ENCODE measurements at places on chromosomes 1 and 21.

GRCh38 chr1:230708631-230709580 lies 5.0 kb downstream of the AGT start:
- DNase-seq = no peak

DNA sequence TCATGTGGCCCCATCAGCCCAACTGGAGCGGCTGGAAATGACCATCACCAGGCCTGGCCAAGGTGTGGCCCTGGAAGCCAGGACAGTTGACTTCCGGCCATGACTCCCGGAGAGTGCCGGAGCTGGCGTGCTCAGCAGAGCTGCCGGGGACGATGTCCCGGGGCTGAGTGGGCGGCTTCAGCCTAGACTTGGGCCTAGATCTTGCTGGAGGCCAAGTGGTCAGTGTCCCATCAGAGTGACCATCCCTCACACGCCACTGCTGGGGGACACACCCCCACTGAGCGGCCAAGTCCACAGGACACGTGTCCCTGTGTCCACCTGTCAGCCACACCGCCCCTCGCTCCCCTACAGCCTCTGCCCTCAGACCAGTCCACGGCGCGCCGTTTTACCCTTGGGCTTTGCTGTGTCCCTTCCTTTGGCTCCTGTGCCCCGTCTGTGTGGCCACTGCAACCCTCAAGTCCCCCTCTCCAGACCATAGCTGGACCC lies 4.0 kb downstream of the FAAP20 start:
- no peak for DNase-seq

- DNase-seq = no peak
Observed at GRCh38 chr1:6523566-6523965, 30.7 kb downstream of the NOL9 start.

DNA sequence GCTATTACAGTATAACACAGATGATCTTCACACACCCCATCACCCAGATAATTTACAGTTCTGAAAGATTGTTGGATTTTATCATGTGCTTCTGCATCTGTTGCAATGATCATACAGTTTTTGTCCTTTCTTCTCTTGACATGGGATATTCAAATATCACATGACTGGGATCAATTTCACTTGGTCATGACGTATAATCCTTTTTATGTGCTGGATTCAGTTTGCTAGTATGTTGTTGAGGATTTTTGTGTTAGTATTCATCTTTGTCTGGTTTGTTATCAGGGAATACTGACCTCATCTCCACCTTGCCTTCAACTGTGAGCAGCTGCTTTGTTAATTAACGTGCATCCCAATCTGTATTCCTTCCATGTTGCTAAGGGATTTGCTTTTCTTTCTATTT lies 44.7 kb upstream of the DISC1 start:
- no peak for DNase-seq

DNA sequence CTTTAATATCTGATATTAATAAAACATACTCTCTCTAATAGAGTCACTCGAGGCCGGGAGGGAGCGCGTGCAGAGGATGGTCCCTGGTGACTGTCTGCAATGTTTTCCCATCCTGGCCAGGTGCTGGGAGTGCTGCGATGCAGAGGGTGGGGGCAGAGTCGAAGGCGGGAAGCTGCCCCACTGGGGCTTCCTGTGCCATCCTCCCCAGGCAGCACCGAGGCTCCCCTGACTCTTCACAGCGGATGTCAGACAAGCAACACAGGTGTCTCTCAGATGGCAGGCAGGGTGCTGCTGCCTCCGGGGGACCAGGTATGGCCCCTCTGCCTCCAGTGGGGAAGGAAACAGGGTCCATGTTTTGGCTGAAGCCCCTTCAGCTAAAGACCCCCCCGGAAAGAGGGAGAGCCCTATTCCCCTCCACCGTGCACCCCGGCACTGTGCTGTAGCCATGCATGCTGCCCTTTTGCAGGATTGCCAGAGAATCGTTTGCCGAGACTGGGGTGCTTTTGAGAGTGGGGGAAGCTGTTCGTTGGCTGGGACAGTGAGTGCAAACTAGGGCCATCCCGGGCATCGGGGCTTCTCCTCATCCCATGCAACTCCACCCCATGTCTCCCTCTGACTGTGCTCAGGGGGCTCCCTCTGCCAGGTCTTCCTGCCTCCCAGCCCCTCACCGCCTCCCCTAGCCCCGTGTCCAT lies 32.1 kb upstream of the TTC34 start:
- no peak for DNase-seq

DNA sequence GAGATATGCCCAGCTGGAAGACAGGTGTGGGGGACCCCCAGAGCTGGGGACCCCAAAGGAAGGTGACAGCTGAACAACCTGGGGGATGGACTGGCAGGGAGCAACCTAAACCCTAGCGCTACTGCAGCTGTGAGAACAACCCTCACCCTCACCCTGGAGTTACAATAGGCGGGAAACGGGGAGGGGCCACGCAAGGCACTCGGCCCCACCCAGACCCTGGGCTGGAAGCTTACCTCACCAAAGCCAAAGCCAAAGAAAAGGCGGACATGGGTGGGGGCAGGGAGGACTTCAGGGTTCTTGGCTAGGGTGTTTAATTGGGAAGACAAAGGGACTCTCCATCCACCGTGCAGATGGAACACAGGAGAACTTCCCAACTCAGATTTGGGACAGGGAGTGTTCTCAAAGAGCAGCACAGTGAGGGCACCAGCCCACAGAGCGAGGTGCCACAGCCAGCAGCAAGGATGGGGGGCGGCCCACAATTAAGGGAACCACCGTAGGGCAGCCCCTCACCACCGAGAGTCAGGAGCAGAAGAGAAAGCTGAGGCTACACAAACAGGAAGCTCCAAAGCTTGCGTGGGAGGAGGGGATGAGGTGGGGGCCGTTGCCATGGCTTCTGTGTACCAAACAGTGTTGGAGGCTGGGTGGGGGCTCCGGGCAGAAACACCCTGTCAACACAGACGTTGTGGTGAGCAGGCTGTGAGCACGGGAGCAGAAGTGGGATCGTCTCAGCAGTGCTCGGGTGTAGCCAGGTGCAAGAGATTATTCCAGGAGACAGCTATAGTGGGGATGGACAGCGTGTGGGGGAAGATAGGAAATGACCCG lies 1.9 kb downstream of the TAGLN2 start:
- DNase-seq = peak; percentile 82

GRCh38 chr1:236963920-236964319 lies 40.3 kb downstream of the MT1HL1 start:
- no peak for DNase-seq

DNA sequence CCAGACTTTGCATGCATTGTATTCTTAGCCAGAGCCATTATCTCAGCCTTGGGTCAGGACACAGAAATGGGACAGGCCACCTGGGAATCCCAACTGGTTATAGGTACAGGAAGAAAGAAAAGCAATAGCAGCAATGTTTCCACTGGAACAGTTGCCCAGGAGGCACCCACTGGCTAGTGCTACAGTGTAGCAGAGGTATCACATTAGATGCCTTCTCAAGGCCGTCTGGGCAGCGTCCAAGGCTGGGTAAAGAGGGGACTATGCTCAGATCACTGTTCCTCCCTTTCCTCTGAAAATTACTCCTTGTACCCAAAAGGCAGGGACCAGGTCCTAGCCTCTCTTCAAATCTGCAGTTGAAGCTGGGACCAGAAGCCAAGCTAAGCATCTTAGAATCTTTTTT lies 2.6 kb downstream of the CREB3L4 start:
- DNase-seq = no peak

DNA sequence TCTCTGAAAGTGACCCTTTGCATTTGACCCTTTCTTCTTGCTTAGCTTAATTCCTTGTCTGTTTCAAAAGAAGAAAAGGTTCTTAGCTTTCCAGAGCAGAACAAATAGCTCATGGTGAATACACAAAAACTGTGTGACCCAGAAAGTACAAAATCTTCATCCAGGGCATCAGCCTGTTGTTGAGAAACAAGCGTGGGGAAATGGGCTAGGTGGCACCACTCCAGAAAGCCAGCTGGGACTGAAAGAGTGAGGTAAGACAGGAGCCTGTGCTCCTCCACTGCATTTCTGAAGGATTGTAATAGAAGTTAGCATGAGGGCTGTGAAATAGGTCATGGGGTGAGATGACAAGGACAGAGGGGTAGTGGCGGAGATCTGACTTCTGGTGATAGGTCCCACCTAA lies 45.8 kb downstream of the CYP2J2 start:
- DNase-seq = no peak

DNA sequence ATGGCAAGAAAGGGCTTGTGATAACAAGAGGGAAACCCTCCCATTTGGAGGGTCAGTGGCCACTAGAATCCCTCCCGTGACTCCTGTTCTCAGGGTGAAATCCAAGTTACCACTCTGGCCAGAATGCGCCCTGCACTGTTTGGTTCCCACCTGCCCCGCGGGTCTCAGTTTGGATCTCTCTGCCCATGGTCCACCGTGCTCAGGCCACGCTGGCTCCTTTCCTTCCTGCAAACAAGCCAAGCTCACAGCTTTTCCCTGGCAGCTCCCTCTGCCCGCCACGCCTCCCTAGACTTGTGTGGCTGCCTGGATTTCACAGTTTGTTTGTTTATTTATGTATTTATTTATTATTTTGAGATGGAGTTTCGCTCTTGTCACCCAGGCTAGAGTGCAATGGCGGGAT lies 179.5 kb upstream of the VAMP3 start:
- DNase-seq = no peak

DNA sequence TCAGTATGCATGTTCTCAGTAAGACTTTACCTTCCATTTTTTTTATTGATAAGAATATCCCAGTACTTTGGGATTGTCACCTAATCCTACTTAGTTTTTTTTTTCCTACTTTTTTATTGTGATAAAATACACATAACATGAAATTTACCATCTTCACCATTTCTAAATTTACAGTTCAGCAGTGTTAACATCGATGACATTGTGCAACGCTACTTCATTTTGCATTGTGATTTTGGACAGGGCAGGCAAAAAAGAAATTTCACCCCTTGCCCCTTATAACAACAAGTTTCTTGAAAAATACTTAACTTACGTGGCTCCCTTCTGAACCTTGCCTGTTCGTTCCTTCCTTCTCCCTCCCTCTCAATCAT lies 92.4 kb downstream of the ATP1A1 start:
- DNase-seq = no peak

DNA sequence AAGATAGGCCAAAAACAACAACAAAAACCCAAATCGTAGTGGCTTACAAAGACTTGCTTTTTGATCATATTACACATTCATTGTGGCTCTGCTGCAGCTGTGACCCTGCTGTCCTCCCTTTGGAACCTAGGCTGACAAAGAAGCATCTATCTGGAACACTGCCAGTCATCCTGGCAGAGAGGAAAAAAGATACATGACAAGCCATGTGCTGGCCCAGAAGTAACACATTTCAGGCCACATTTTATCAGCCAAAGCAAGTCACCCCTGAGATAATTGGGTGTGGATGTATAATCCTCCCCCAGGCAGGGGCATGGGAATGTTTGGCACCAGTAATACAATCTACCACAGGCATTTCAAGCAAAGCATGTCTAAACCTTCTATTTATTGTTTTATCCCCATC lies 37.2 kb upstream of the AGO1 start:
- DNase-seq = no peak

DNA sequence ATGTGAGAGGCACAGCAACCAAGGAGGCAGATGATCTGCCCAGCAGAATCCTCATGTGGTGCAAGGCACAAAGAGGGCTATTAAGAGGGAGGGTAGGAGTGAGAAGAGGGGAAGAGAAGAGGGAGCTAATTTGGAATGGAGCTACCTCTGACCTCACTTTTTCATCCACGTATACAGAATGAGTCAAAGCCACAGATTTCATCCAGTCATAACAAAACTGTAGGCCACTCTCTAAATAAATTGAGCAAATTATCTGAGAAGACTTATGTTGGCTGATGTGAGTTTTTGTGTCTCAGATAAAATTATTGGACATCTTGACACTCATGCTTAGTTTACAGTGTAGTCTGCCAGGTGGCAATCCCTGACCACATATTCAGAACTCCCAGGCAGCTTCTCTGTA lies 325.6 kb downstream of the TTLL7 start:
- no peak for DNase-seq

GRCh38 chr1:29232387-29232786 lies 1.7 kb upstream of the MECR start:
- no peak for DNase-seq

DNA sequence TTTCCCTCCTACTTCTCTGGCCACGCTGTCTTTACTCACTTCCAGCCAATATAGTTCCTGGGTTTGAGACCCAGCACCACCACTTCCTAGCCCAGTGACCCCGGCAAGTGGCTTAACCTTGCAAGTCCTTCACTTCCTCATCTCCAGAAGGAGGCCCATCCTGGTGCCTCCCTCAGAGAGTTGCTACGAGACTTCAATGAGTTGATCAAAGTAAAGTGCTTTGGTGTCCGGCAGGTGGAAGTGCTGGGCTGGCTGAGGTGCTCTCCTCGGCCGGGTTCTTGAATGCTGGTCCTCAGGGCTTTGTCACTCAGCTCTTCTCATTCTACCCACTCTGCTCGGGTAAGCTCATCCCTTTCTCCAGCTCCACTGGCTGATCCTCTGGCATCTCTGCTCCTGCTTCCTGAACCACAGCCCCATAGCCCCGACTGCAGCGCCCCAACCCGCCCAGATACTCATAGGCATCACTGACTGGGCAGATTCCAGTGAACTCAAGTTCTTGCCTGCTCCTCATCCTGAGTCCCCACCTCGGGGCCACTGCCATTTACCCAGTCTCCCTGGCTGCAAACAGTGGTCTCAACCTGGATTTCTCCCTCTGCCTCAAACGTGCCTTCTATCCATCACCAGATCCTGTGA lies 75.8 kb upstream of the WNT4 start:
- DNase-seq = no peak

DNA sequence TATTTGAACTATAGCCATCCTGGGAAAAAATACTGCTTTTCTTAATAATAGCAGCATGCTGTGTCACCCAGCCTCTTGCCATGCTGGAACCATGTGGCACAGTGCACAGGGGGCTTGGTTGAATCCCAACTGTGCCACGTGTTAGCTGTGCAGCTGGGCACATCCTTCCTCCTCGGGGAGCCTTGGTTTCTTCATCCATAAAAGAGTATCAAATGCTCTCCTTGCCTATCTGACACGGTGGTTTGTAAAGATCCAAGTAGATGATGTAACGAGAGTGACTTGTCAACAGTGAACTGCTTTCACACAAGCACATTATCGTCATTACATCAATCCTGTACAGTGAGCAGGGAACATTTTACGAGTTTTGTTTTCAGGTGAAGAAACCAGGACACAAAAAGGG lies 24.4 kb downstream of the VASH2 start:
- no peak for DNase-seq

DNA sequence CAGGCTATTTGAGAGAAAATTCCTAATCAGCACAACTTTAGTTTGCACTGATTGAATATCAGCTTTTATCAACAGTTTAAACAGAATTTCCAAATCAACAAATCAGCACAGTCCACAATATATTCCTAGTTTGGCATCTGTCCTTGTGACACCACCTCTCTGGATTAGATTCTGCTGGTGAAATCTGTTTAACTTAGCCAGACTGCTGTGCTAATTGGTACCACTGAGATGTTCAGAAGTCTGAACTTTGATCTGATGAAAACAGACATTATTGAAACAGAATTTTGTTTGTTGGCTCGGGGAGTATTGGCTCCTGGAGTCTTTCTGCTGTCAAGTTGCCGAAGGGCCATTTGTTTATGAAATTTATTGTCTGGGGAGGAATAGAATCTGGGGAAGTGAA lies 17.0 kb upstream of the NGF start:
- DNase-seq = no peak

GRCh38 chr1:99644279-99645004 lies 1.5 kb upstream of the PALMD start:
- DNase-seq = no peak

GRCh38 chr1:170215072-170215885 lies 69.5 kb downstream of the NTMT2 start:
- DNase-seq = no peak

- DNase-seq = no peak
Observed at GRCh38 chr21:32312326-32312725, 13.7 kb downstream of the MRAP start.

Measured in activated B cell treated with CpG ODN at 0.5 μM for 24 hours (primary cell).